ENCODE measurements at places on chromosomes 12 and 14.
A peak's percentile ranks its signal among the peaks of the same experiment; 100 is the strongest.

DNA sequence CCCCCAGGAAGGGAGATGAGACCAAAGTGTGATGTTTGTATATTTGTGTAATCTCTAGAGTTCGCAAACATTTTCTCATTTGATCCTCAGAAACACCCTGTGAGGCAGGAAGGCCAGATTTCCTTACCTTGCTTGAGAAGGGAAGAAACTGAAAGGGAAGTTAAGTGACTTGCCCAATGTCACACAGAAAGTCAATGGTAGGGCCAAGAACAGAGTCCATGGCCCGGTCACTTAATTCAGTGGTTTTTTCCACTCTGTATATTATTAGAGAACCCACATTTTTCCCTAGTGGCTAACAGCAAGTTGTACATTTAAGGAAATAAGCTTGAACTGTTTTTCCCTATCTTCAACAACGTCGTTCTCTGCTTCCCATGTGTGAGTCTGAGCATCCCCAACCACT is 25.6 kb upstream of the CHPT1 start:
- no peak for DNase-seq

- DNase-seq: peak; percentile 96
Observed at GRCh38 chr12:27899151-27899661, 73.3 kb downstream of the PTHLH start.

- no peak for DNase-seq
Observed at GRCh38 chr12:128531170-128531569, 264.2 kb downstream of the TMEM132C start.

DNA sequence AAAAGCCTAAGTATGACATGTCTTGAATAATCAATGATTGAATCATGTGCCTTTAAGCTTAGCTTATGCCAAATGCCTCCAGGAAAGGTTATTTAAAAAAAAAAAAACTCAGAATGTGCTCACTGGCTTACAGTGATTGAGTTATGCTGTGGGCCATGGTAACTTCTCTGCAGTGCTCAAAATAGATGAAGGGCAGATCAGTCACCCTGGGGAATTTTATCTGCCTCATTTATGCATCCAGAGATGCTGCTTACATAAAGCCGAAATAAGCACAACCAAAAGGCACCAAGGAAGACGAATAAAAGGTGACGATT is 118.7 kb upstream of the MDM1 start:
- DNase-seq: peak; percentile 13

- no peak for DNase-seq
Observed at GRCh38 chr14:89368490-89369477, 48.2 kb downstream of the FOXN3 start.

DNA sequence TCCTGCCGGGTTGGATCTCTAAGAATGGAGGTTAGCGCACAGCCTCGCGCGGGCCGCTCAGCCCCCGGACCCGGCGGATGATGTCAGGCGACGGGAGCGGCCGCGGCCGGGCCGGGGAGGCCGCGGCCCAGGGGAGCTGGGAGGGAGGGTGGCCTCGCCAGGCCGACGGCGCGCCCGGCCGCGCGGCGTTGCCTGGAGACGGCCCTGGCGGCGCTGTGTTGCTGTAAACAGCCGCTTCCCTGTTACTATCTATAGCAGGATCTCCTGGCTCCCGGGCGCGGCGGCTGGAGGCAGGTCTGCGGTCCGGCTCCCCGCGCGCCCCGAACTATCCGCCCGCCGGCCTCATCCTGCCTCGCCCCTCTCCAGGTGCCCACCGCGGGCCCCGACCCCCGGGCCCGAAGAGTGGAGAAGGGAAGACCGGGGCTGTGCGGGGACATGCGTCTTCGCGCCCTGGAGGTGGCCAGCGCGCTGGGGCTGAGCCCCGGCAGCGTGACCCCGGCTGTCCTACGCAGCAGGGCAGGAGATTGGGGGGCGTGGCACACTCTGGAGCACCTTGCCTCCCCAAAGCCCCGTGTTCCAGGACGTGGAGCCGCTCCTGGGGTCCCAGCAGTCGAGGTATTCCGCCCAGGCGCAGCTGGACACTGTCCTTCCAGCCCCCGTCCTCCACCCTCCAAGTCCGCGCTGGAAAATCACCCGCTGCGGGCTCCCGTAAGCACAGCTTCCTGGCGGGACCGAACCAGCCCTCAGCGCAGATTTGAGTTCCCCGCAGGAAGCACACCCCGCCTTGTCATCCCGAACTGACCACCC is 1.4 kb upstream of the FOS start:
- DNase-seq: peak; percentile 69

DNA sequence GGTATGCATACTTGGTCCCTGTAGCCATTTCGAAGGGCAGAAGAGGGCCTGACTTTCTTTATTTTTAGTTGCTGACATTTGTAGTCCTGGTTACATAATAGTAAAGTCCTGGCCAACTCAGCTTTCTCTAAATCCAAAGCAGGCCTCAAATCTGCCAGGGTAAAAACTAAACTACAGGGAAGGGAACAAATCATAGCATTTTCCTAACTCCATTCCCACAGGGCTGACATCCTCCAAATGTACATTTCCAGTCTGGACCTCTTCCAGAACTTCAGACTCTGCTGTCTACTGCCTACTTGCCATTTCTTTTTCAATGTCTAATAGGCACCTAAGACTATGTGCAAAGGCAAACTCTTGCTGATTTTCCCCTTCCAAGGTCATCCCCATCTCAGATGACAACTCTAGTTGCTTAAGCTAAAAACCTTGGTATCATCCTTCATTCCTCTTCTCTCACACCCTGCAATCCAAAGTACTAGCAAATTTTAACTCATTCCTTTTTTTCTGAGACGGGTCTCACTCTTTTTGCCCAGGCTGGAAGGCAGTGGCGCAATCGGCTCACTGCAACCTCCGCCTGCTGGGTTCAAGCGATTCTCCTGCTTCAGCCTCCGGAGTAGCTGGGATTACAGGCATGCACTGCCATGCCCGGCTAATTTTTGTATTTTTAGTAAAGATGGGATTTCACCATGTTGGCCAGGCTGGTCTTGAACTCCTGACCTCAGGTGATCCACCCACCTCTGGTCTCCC is 2.0 kb downstream of the DDIT3 start:
- peak; percentile 33 for DNase-seq

- no peak for DNase-seq
Observed at GRCh38 chr12:25617991-25618390, 64.9 kb upstream of the LMNTD1 start.

- peak; percentile 92 for DNase-seq
Observed at GRCh38 chr14:80930836-80931389, 10.6 kb downstream of the CEP128 start.

- peak; percentile 79 for DNase-seq
Observed at GRCh38 chr12:47910486-47910885, 5.7 kb upstream of the VDR start.

- peak; percentile 95 for DNase-seq
Observed at GRCh38 chr12:59736786-59737185, 141.0 kb downstream of the SLC16A7 start.

- peak; percentile 95 for DNase-seq
Observed at GRCh38 chr14:90419200-90419599, 22.4 kb downstream of the CALM1 start.

- DNase-seq: peak; percentile 59
Observed at GRCh38 chr12:89353188-89353822, 1.0 kb upstream of the DUSP6 start.

DNA sequence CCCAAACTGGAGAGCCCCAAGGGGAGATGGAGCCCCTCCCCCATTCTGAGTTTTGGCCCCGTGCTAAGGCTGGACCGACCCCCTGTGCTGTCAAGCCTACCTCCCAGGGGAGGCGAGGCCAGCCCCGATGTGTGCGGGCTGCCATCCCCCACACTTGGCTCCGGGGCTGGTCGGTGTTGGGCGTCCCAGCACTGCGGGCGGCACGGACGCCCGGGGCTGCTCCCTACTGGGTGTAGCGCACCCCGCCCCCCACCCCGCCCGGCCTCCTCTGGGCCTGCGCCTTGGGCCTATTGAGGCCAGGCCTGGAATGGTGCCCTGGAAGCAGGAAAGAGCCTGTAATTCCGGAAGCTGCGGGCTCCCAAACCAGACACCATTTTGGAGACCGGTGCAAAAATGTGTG is 2.6 kb downstream of the DCAF4 start:
- DNase-seq: no peak

- no peak for DNase-seq
Observed at GRCh38 chr12:52585946-52586345, 12.3 kb upstream of the KRT74 start.

GRCh38 chr14:91361233-91361811 is 56.3 kb downstream of the CCDC88C start:
- DNase-seq: no peak

- DNase-seq: no peak
Observed at GRCh38 chr12:22172501-22172900, 126.5 kb downstream of the CMAS start.

GRCh38 chr12:72717036-72717435 is 444.9 kb downstream of the TRHDE start:
- no peak for DNase-seq

DNA sequence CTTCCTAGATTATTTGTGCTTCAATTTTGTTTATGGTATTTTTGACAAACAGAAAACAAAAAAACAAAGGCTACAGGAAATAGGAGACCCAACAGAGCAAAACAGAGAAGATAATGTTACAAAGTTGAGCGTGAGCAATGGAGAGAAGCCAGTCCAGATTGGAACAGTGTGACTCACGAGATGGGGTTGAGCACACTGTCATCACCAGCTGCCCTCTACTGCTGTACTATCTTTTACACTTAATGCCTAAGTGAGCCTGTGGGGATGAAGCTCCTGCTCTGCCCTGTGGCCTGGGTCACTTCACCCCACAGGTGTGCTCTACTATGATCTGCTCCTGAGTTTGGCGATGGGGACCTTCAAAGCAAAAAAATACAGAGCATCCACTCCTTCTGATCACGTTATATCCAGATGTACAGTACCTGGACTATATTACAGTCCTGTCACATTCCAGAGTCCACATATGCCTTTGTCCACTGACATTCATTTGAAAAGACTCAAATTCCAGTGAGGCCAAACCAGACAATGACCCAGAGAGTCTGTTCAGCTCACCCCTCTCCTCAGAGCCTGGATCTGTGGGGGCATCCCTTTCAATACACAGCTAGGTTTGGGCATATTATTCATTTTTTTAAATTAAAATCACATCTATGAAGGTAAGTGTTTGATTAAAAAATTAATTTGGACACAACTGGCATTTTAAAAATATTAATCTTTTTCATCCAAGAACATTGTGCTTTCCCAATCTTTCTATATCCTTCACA is 4.4 kb downstream of the IPO8 start:
- peak; percentile 71 for DNase-seq

- DNase-seq: no peak
Observed at GRCh38 chr14:39762576-39763401, 330.6 kb upstream of the FBXO33 start.

Measured in fibroblast of upper back skin (primary cell).